ENCODE measurements at places on chromosomes 5 and 9. TPM values are rescaled to one million over a fixed set of nuclear protein-coding genes. Genes with fewer than 3 reads are reported as not detected.

Gene PRR16
- total RNA-seq = 1.1 TPM

Gene PCDHB10
- total RNA-seq = 0.60 TPM

Gene ACOT12
- not detected for total RNA-seq

Gene CDHR2
- not detected for total RNA-seq

Gene BAAT
- not detected for total RNA-seq

Measured in suprapubic skin (tissue), 4 donors.